ENCODE measurements at places on chromosomes 3 and 15.

- no peak for DNase-seq
These were observed 8.8 kb downstream of the LRIG1 start for GRCh38 chr3:66492071-66492470.

DNA sequence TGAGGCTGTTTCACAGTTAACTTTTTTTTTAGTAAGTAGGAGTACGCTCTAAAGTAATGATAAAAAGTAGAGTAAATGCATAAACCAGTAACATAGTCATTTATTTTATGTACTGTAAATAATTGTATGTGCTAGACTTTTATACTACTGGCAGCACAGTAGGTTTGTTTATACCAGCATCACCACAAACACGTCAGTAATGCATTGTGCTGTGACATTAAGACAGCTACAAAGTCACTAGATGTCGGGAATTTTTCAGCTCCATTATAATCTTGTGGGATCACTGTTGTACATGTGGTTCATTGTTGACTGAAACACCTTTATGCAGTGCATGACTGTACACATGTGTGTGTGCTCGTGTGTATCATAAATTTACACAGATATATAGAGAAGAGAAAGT is 618.0 kb upstream of the ADAMTS9 start:
- DNase-seq: no peak

DNA sequence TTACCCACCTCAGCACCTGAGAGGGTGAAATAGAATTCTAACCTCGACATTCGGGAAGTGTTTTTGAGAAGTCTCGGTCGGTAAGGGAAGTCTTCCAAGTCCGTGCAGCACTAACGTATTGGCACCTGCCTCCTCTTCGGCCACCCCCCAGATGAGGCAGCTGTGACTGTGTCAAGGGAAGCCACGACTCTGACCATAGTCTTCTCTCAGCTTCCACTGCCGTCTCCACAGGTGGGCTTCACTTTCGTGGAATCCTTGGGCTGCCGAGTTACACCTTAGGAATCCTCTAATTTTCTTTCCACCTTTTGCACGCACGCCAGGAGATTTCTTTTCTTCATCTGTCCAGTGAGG is 775 bp downstream of the CCNDBP1 start:
- no peak for DNase-seq

DNA sequence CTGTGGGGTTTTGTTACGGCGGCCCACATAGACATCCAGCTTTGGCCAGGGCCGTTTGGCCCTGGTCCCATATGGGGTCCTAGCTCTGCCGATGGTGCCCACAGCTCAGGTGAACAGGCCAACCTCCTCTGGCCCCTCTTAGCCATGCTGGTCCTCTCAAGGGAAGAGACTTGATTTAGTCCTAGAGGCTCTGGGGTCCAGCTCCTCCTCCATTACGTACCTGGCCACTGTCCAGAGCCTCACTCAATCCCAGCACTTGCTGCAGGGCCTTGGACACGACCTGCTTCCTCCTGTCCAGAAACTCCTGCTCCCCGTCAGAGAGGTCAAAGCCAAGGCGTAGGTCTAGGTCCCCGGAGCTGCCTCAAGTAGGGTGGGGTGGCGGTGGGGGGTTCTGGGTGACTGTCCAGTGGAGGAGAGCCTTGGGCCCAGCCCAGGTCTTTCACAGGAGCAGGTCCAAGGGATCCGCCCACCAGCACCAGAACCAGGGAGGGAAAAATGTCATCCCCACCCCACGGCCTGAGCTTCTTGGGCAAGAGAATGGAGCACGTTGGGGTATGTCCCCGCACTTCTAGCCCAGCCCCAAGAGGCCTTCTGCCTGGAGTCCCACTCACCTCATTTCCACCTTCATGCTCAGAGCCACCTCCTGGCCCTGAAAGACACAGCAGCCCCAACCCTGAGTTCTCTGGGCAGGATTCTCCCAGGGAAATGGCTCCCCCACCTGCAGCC is 6.8 kb downstream of the PLA2G4F start:
- DNase-seq: no peak
